ENCODE measurements at places on chromosomes 3 and 15.

DNA sequence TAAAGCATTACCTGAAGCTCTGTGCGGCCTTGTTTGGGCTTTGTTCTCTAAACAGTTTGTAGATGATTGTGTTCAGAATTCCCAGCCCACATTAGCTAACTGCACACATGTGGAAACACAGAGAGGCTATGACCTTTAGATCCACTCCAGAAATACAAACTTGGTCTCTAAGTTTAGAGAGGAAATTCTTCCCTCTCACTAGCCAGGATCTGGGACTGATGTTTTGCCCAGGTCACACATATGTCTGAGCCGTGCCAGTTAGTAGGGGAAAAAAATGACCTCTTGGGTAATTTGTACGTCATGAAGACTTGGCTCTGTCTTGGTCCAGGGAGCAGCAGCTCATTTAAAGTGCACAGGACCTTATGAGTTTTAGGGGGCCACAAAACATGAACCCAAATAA, 223.1 kb downstream of the RBMS3 start:
- H3K36me3 ChIP-seq: no peaks in the 10 kb centered on the region
- peak; percentile 33 for DNase-seq
- H3K4me1 ChIP-seq: peaks cover 53% of the 10 kb centered on the region
- peak overlapping the region; percentile 77 for H3K27ac ChIP-seq
- no peaks in the 10 kb centered on the region for H3K27me3 ChIP-seq

- H3K4me1 ChIP-seq: no peaks in the 10 kb centered on the region
- DNase-seq: no peak
- H3K27me3 ChIP-seq: no peaks in the 10 kb centered on the region
- H3K27ac ChIP-seq: no peak overlapping the region
Measured at GRCh38 chr3:42192334-42193200, 73.4 kb downstream of the CCK start.

DNA sequence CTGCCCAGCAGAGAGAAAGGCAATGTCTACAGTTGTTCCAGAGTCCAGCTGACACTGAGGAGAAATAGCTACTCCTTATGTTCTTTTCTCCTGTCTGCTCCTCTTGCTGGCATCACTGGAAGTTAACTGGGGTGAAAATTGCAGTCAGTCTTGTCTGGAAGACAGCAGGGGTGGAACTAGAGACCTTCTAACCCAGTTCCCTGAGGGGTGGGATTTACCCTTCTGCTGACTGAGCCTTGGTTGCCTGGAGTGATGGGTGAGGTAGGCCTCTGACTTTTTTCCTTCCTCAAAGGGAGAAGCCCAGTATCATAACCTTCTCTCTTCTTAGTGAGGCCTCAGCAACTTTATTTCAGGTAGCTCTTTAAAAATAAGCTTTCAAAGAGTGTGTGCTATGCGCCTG, 16.2 kb downstream of the ZNF609 start:
- DNase-seq: no peak
- no peak overlapping the region for H3K4me3 ChIP-seq
- H3K36me3 ChIP-seq: no peaks in the 10 kb centered on the region

- H3K36me3 ChIP-seq: no peaks in the 10 kb centered on the region
- no peaks in the 10 kb centered on the region for H3K4me1 ChIP-seq
- H3K27me3 ChIP-seq: no peaks in the 10 kb centered on the region
- H3K4me3 ChIP-seq: no peak overlapping the region
- DNase-seq: no peak
Measured at GRCh38 chr3:54756330-54756731, 171.5 kb downstream of the LRTM1 start.

DNA sequence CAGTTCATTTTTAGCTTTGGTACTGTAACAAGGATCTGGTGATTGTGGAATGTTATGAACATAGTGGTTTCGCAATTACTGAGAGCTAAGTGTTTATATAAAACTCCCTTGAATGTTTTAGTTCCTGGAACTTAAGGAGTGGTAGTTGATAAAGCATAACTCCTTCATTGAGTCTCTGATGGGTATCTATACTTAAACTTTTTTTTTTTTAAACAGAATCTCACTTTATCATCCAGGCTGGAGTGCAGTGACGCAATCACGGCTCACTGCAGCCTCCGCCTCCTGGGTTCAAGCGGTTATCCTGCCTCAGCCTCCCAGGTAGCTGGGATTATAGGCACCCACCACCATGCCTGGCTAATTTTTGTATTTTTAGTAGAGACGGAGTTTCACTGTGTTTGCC, 11.3 kb downstream of the PRKCI start:
- peak; percentile 48 for DNase-seq
- H3K27me3 ChIP-seq: no peaks in the 10 kb centered on the region
- peaks cover 27% of the 10 kb centered on the region for H3K4me1 ChIP-seq
- peak overlapping the region; percentile 82 for H3K27ac ChIP-seq
- no peak overlapping the region for H3K4me3 ChIP-seq

DNA sequence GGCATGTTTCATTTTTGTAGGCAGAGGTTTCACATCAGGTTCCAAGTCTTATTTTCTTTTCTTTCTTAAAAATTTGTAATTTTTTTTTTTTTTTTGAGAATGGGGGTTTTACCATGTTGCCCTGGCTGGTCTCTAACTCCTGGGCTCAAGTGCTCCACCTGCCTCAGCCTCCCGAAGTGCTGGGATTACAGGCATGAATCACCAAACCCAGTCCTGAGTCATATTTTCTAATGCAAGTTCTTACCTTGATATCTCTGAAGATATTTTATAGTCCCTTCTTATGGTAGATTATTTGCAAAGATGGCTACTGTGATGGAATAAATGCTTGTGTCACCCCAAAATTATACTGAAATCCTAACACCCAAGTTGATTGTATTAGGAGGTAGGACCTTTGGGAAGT, 63.8 kb downstream of the SLC9A9 start:
- DNase-seq: no peak
- peaks cover 14% of the 10 kb centered on the region for H3K4me1 ChIP-seq
- H3K27me3 ChIP-seq: no peaks in the 10 kb centered on the region
- no peak overlapping the region for H3K27ac ChIP-seq

DNA sequence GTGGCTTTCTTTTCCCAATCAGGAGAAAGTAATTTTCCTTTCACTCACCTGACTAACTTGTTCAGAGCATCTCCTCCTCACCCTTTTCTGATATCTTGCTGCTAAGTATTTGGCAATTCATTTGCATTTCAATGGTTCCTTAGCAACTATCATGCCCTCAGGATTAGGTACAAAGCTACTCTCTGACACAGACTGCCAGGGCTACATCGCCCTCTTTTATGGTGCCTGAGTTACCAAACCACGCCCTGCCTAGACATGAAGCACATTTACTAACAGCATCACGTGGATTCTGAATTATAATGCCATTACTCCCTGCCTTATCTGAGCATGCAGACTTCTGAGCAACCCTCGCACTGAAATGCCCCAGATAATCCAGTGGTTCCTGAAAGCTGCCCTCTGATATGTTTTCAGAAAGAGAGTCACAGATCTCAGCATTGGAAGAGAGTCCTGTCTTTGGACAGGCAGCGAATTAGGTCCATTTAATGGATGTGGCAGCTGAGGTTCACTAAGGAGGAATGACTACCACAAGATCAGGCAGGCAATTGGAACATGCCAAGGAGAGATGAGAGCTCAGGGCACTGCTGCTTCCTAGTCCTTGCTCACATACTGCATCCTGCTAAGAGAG, 14.5 kb downstream of the EPHB1 start:
- no peak overlapping the region for H3K4me3 ChIP-seq
- no peaks in the 10 kb centered on the region for H3K36me3 ChIP-seq
- H3K27me3 ChIP-seq: no peaks in the 10 kb centered on the region
- H3K4me1 ChIP-seq: no peaks in the 10 kb centered on the region
- H3K27ac ChIP-seq: no peak overlapping the region

GRCh38 chr3:102141928-102142239, 292.6 kb downstream of the NFKBIZ start:
- no peak overlapping the region for H3K4me3 ChIP-seq
- no peaks in the 10 kb centered on the region for H3K27me3 ChIP-seq
- no peaks in the 10 kb centered on the region for H3K36me3 ChIP-seq
- no peak overlapping the region for H3K27ac ChIP-seq
- H3K4me1 ChIP-seq: peaks cover 19% of the 10 kb centered on the region

- H3K4me3 ChIP-seq: no peak overlapping the region
- peak; percentile 28 for DNase-seq
- H3K27me3 ChIP-seq: no peaks in the 10 kb centered on the region
- H3K4me1 ChIP-seq: peaks cover 16% of the 10 kb centered on the region
- H3K27ac ChIP-seq: no peak overlapping the region
Measured at GRCh38 chr15:70783610-70784022, 20.3 kb upstream of the UACA start.

- no peaks in the 10 kb centered on the region for H3K36me3 ChIP-seq
- H3K4me1 ChIP-seq: peaks cover under 1% of the 10 kb centered on the region
- no peak overlapping the region for H3K27ac ChIP-seq
- no peaks in the 10 kb centered on the region for H3K27me3 ChIP-seq
Measured at GRCh38 chr15:48550822-48551525, 94.5 kb downstream of the FBN1 start.

- peak; percentile 34 for DNase-seq
- H3K27ac ChIP-seq: peak overlapping the region; percentile 89
- no peaks in the 10 kb centered on the region for H3K36me3 ChIP-seq
- H3K27me3 ChIP-seq: no peaks in the 10 kb centered on the region
- H3K4me3 ChIP-seq: no peak overlapping the region
Measured at GRCh38 chr15:100111125-100112060, 230.4 kb downstream of the ADAMTS17 start.

DNA sequence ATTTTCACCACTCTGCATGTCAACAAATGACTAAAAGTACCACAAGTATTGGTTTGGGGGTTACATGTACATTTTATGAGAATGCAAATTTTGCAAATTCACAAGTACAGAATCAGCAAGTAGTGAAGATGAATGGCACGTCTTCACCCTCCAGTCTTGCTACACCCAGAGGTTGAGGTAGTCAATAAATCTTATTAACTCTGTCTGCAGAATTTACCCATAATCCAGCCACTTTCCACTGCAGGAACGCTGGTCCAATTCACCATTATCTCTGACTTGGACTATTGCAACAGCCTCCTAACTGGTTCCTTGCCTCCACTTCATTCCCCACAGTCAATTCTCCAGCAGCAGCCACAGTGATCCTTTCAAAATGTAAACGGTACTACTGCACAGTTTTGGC, 10.6 kb downstream of the PSMA4 start:
- peaks cover 34% of the 10 kb centered on the region for H3K36me3 ChIP-seq
- no peak for DNase-seq
- no peak overlapping the region for H3K4me3 ChIP-seq
- H3K27ac ChIP-seq: no peak overlapping the region

- no peak overlapping the region for H3K27ac ChIP-seq
- peaks cover 4% of the 10 kb centered on the region for H3K4me1 ChIP-seq
- DNase-seq: no peak
- no peak overlapping the region for H3K4me3 ChIP-seq
- no peaks in the 10 kb centered on the region for H3K36me3 ChIP-seq
Measured at GRCh38 chr3:46080124-46080968, 53.1 kb upstream of the XCR1 start.

- no peaks in the 10 kb centered on the region for H3K4me1 ChIP-seq
- H3K4me3 ChIP-seq: no peak overlapping the region
Measured at GRCh38 chr15:76968306-76968705, 26.6 kb upstream of the PSTPIP1 start.

- H3K4me3 ChIP-seq: no peak overlapping the region
- H3K36me3 ChIP-seq: no peaks in the 10 kb centered on the region
- peak; percentile 73 for DNase-seq
Measured at GRCh38 chr3:195774917-195775316, 36.8 kb downstream of the MUC4 start.

GRCh38 chr15:81337713-81338157, 13.8 kb upstream of the STARD5 start:
- H3K27ac ChIP-seq: no peak overlapping the region
- DNase-seq: no peak
- H3K27me3 ChIP-seq: no peaks in the 10 kb centered on the region
- peaks cover 8% of the 10 kb centered on the region for H3K4me1 ChIP-seq
- no peaks in the 10 kb centered on the region for H3K36me3 ChIP-seq

DNA sequence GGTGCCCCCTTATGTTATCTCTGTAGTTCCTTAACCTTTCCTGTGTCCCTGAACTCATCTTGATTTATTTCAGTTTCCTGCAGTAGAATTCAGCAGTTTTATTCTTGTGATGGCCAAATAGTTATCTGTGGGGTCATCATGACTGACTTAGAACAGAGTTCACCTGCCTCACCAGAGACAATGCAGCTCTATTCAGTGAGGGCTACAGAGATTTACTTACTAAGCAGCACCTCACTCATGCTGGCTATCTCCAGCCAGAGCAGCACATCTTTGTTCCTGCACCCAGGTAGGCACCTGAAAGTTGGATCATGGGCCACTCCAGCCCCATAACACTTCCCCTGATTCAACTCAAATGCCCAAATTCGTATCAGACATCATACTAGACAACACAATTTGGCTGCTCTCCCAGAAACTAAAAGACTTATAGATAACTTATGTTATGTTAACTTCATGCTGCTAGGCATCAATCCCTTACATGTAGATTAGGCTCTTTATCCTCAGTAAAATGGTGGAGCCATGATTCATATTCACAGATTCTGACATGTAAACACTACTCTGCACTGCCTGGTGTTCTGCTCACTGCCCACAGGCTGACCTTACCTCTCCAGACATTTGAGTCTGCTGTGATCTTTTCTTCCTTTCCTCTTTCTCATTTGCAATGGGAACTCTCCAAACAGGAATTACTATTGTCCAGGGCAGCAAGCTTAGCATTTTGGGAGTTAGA, 9.3 kb upstream of the GOLGB1 start:
- no peaks in the 10 kb centered on the region for H3K36me3 ChIP-seq
- no peaks in the 10 kb centered on the region for H3K4me1 ChIP-seq
- DNase-seq: no peak
- H3K27ac ChIP-seq: no peak overlapping the region

GRCh38 chr3:138946663-138947494, at the start of the genes FOXL2 and FOXL2NB:
Gene FOXL2, minus strand, starts transcription at chr3:138947137. Its CDS starts 415 bp downstream, at chr3:138946722.
Gene FOXL2NB, plus strand, starts transcription at chr3:138947217. Its CDS starts 148 bp downstream, at chr3:138947365.
- peak within 1 kb of the TSS; percentile 21 for H3K4me3 ChIP-seq
- peaks cover 30% of the 10 kb centered on the region for H3K4me1 ChIP-seq
- no peak for DNase-seq
- H3K36me3 ChIP-seq: no peaks in the 10 kb centered on the region

DNA sequence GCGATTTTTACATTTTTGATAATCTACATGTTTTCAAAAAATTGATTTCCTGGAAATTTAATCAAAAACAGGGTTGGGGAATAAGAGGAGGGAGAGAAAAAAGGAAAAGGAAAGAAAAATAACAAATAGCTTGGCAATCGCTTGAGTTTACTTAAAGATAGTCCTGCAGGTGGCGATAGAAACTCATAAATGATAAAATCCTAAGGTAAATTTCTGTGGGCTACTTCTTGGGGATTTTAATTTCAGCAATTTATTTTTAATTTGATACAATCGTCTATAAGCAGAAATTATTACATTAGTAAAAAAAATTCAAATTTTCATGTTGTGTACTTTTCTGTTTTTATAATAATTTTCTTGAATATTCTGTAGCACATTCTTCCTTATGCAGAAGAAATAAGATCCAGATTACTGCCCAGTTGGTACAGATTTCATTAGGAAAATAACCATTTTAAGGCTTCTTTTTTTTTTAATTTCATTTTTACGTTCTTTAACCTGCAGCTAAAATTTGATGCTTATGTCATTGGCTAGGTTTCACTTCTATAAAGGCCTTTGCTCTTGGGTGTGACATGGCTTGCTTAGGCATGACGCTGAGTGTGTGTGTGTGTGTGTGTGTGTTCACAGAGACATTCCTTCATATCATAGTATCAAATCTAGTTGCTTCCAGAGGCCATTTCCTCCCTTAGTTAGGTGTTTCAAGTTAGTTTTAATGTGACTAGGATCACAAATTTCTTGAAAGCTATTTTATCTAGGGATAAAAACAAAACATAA, 181.8 kb downstream of the MCTP2 start:
- H3K4me3 ChIP-seq: no peak overlapping the region
- DNase-seq: no peak

- H3K27ac ChIP-seq: no peak overlapping the region
- H3K4me1 ChIP-seq: no peaks in the 10 kb centered on the region
- no peaks in the 10 kb centered on the region for H3K36me3 ChIP-seq
- no peak for DNase-seq
- no peak overlapping the region for H3K4me3 ChIP-seq
Measured at GRCh38 chr15:27561816-27562215, 537.3 kb downstream of the OCA2 start.

Data from thyroid gland (tissue), 4 donors.